ENCODE measurements at places on chromosomes 7 and 10.

DNA sequence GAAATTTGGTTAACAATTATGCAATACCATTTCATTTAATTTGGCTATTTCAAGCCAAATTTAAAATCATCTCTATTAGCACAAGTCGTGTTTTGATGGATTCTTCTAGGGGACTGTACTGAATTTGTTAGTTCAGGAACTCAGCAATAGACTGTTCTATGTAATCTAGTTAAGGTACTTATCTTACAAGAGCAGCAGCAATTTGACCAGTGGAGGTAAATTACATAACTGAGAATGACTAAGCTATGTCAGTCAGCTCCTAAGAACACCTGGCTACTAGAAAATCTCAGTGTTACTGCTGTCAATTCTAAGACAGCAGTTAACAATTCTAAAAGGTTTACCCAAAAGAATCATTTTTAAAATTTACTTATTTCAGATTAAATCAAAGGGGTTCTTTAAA lies 513.9 kb upstream of the ZWINT start:
- DNase-seq, result no peak

DNA sequence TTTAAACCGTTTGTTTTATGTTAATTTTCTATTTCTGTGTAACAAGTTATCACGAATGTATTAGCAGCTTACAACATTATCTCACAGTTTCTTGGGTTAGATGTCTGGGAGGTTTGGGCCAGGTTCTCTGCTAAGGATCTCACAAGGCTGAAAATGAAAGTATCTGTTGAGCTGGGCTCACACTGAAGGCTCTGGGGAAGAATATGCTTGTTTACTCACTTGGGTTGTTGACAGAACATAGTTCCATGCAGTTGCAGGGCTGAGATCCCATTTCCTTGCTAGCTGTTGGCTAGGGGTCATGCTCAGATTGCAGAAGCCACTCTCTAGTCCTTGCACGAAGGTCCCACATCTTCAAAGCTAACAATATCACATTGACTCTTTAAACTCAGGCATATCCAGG lies 266.6 kb upstream of the GNAI1 start:
- no peak for DNase-seq

DNA sequence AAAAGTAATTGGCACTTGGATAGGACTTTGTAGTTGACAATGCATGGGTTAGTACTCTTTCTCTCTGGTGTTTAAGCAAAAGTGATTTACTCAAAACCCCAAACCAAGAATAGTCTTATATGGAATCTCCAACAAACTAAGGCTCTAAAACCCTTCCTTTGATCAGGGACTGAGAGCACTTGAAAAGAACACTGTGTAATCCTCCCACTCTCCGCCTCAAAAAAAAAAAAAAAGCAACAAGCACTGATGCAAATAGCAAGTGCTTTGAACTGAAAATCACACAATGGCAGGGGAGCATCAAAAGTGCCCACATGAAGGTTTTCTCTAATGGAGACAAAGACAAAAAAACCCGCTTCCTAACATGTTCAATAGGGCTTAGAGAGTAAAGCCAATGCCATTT lies 467.9 kb upstream of the AUTS2 start:
- DNase-seq, result no peak

GRCh38 chr10:120982507-120982906 lies 131.3 kb downstream of the WDR11 start:
- no peak for DNase-seq

DNA sequence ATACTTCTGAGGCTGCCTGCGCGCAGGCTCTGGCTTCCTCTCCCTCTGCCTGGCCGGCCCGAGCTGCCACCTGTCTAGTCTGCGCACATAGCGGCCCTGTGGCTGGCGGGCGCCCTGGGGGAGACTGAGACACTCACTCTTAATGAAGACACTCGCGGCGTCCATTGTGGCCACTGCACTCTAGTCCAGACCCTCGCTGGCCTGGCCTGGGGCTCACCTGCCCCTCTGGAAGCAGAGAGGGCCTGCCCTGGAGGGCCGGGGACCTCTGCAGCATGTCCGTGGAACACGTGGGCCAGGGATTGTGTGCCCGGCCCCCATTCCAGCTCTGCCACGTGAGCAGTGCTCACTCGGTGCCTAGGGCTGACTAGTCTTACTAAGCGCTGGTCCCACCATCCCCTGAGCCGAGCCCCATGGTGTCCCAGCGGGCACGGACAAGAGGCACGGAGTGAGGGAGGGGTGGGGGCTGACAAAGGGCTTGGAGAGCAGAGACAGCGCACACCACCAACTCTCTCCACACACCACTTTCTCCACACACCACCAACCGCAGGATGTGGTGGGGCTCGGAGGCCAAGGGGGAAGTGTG lies 149.3 kb downstream of the ELFN1 start:
- DNase-seq, result no peak

- DNase-seq, result no peak
These were observed 76.0 kb downstream of the TMEM270 start for GRCh38 chr7:73936967-73937366.

GRCh38 chr10:88676283-88677060 lies 12.2 kb downstream of the LIPF start:
- DNase-seq, result no peak

DNA sequence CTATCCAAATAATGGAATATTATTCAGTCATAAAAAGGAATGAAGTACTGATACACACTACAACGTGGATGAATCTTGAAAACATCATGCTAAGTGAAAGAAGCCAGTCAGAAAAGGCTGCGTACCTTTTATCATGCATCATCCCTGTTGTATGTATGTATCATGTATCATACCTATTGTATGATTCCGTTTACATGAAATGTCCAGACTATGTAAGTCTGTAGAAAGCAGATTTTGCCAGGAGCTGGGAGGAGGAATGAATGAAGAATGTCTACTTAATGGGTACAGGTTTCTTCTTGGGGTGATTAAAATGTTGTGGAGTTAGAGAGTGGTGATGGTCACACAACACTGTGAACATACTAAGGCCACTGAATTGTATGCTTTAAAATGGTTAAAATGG lies 135.9 kb upstream of the KLF14 start:
- DNase-seq, result no peak

GRCh38 chr7:154431045-154431444 lies 378.8 kb downstream of the DPP6 start:
- DNase-seq, result no peak

DNA sequence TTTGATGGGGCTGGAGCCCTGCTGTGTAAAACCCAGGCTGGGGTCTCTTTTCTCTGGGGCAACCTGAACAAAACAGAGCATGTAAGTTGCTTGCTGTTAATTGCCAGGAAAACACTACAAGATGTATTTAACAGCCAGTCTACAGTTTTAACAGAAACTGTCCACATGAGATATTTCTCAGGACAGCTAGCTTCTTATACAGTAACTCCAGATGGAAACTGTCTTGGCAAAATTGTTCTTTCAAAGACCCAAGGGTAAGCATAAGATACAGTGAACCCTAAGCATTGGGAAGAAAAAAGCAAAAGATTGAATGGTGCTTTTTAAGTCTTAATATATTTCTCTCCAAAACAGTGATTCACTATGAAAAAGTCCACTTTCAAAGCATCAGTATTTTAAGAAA lies 8.1 kb downstream of the FKBP14 start:
- no peak for DNase-seq

DNA sequence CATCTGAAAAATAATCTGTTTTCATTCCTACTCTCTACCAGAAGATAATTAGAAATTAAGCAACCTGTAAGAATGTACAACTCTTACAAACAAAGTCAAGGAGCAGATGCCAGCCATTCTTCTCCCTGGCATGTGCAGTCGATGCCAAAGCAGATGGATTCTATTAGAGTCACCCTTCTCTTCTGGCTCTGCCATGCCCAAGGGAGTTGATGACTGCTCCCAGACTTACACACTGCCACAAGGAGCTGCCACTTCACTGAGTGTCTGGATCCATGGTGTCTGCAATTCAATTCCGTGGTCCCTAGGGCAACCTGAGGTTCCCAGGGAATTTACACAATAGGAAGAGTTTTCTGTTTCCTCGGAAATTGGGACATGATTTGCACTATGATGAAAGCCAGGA lies 89.1 kb upstream of the IFRD1 start:
- DNase-seq, result no peak

DNA sequence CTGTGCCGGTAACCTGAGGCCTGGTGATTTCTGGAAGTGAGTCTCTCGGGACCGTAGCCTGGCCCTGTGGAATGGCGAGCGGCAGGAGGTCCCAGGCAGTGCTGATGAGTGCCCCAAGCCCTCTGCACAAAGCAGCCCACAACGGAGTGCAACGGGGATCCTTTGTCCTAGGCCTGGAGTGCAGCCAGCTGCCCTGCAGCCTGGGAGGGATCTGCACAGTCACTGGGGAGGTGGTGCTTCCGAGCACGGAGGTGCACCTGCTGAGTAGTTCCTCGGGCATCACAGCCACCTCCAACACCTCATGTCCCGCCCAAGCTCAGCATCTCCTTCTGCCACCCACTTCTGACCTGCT lies 162.8 kb upstream of the ZMIZ1 start:
- DNase-seq, result no peak

DNA sequence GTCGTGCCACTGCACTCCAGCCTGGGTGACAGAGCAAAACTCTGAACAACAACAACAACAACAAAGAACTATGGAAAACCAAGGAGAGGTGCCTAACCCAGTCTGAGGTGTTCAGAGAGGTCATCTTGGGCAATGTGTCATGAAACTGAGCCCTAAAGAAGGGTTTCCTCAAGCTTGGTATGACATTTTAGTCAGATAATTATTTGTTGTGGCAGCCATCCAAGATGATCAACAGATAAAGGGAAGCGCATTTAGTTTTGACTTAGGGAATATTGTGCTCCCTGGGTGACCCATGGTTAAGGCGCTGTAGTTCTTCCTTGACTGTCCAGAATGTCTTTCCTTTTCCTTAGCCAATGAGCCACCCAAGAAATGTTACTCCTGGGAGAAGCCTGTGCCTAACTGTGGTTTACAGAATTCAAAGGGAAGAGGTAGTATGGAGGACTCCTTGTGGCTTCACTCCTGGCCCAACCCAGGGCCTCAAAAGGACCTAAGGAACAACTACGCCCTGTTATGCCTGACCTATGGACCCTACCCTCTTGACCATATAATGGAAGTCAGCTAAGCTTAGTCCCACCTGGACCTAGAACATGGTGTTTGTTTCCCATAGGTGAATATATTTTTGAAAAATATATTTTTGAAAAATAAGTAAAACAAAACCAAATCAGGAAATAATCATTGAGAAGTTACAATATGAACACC lies 42.4 kb downstream of the TPST1 start:
- no peak for DNase-seq

GRCh38 chr10:63355682-63356081 lies 110.1 kb downstream of the JMJD1C start:
- DNase-seq, result no peak

- no peak for DNase-seq
These were observed 294.4 kb downstream of the BICC1 start for GRCh38 chr10:58806970-58807628.

DNA sequence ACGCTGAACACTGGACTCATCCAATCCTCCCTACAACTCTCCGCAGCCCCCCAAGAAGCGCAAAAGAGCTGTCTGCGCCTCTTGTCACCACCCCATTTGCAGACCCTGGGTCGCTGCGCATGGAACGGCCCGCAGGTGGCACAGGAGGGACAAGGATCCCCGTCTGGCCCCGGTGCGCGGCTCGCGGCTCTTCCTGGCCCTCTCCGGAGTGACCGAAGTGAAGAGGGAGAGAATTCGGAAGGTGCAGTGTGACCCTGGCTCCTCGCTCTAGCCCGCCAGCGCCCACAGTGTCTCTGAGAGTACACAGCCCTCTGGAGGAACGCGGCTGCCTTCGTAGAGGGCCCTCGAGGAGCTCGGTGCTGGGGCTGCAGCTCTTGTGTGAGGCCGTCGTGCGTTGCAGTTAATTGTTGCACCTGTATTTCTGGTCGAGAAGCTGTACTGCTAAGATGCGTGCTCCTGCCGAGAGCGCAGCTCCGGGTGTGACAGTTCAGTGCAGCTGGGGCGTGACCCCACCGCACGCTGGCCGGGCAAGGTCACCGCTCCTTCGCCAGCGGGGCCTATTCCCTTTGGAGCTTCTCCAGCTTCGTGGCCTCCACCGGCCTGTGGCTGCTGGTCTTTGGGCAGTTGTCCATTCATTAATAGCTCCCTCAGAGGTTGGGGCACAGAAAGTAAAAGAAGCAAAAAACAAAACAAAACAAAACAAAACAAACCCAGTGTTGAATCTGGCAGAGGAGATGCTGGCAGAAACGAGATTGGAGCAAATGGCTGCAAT lies 119.0 kb downstream of the SEC23IP start:
- DNase-seq, result no peak

GRCh38 chr7:20172736-20173334 lies 44.3 kb downstream of the MACC1 start:
- no peak for DNase-seq

- DNase-seq, result no peak
These were observed 6.3 kb upstream of the GSTK1 start for GRCh38 chr7:143256932-143257331.

- DNase-seq, result no peak
These were observed 95.7 kb upstream of the EEPD1 start for GRCh38 chr7:36057323-36057722.

DNA sequence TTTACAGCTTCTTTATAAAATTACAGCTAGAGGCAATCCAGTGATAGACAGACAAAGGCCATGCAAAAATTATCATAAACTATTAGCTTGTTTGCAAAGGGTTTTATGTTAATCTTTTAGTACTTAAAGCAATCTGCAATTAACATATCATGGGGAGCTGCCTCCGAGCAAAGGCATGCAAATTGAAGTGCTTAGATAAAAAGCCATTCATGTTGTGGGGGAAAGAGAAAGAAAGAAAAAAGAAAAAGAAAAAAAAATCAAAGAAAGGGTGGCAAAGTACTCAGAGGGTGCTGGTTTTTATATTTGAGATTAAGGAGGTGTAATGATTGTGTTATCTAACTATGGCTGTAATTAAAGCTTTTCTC lies 799.5 kb downstream of the LRMDA start:
- no peak for DNase-seq

DNA sequence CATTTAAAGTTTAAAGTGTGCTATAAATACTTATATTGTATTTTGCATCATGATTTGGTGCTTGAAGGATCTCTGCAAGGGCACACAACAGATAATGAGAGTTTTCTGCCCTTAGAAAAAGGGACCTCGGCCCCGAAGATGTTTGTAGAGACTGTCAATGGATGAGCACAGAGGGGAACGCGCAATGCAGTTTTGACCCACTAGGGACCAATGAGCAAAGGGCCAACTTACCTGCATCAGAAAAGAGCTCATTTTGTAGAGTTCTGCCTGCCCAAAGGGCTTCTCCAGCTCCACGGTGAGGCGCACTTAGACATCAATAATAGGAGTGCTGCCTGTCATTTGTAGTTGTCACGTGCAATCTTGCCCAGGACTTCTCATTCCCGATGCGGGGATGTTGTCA lies 91.1 kb downstream of the BUB3 start:
- no peak for DNase-seq

DNA sequence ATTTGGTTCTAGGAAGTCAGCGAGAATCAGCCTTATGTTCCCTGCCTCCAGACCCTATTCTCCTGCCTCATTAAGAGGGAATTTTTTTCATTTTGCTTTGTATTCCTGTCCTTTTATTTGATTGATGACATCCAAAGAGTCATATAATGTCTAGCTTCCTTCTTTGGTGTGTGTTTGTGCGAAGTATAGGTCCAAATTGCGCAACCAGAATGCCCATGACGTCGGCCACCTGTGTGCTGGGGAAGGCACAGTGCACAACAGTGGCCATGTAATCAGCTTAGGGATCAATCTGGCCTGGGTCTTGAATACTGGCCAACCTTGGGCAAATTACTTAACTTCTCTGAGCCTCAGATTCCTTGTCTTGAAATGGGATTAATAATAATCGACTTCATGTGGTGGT lies 206.2 kb downstream of the VTI1A start:
- DNase-seq, result no peak

Measured in pulmonary artery endothelial cell (primary cell).